ENCODE measurements at places on chromosomes 11 and 22. TPM values are rescaled to one million over a fixed set of nuclear protein-coding genes. Genes with fewer than 3 reads are reported as not detected.

PRR33 gene
- not detected for total RNA-seq

DNA sequence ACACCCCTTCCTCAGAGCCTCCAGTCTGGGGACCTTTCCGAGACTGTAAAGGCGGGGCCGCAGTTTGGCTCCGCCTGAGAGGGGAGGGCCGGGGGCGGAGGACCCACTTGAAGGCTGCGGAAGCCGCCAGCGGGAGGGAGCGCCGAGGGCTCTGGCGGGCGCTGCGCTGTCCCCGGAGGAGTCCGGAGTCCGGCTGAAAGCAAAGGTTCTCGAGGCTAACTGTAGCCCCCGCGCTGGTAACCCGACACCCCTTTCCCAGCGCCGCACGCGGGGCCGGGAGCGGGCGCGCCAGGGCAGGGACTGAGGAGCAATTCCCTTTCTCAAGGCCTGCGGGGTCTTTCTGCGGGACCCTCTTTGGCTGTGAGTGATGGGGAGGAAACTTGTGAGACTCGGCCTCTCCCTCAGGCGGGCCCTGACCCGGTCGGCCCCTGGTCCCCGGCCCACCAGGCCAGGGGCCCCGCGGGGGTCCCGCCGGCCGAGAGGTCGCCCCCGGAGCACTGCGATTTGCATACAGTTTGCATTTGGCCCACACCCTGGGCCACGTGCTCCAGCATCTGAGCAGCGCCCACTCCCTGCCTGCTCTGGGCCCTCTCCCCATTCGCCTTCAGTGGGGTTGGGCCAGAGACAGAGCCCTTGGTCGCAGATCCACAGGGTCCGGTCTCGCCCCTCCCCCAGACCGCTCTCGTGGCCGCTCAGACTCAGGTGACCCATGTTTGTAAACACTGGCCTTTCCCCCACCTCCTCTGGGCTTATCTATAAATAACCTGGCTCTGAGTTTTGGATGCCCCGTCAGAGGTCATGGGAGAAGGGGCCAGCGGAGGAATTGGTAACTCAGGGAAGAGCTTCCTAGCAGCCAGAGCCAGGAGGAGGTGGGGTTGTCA, 519 bp upstream of the ART5 start:
- DNase-seq, result peak; percentile 94

GRCh38 chr22:37549704-37550059, 10.6 kb upstream of the CDC42EP1 start:
- DNase-seq, result peak; percentile 87

GRCh38 chr22:22752556-22753477, 108.4 kb downstream of the GGTLC2 start:
- no peak for DNase-seq
